ENCODE measurements at places on chromosomes 3 and 15.

DNA sequence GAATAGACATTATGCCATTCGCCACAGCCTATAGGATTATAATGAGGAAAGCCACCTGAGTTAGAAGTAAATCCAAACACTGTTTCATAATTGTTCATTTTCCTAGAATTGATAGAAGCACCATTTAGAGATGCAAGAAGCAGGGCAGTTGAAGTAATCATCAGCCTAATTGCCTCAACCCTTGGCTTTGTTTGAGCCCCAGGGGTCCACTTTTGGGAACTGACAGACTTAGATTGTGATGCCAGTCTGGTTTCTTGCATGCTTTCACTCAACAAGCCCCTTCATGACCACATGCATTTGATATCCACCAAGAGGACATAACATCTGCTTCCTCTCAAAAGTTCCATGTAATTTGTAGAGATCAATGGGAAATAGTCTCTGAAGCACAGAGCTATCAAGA is 97.2 kb upstream of the COL8A1 start:
- no peak for DNase-seq

GRCh38 chr15:92383519-92384324 is 10.0 kb upstream of the ST8SIA2 start:
- DNase-seq: peak; percentile 60

DNA sequence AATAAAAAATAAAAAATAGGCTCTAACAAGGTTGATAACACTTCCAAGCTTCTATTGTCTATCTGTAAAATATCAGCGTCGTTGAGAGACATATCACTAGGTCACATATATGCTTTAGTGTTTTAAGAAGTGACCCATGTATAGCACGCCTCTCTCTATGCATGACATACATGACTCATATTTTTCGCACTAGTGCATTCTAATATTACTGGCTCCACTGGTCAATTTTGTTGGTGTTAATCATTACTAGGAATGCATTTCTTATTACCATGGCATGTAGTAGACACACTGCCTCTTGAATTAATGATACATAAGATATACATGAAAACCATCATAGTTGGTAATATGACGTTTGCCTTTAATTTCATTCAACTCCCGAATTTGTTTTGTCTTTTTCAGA is 203.1 kb downstream of the CHL1 start:
- DNase-seq: no peak

GRCh38 chr3:105822171-105823123 is 46.4 kb downstream of the CBLB start:
- no peak for DNase-seq

DNA sequence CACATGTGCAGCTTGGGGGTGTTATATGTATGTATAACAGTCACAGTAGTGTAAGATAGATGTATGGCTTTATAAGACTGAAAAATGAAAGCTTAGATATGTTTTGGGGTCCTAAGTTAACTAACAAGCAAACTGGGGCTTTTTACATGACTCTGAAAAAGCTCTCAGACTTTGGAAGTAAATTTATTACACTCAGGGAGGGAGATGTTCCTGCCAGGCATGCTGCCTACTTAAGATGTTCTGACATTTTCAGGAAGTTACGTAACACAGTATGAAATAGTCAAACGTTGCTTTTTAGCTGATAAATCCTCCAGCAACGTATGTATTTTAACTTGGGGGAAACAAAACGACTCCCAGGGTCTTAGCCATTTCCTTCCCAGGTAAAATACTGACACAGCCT is 1.7 kb upstream of the IFT57 start:
- DNase-seq: no peak

GRCh38 chr3:52056521-52056967 is at the start of gene DUSP7:
TSS of gene DUSP7 (minus strand) at chr3:52056571. CDS start at chr3:52056366, 205 bp downstream.
- DNase-seq: peak; percentile 87

DNA sequence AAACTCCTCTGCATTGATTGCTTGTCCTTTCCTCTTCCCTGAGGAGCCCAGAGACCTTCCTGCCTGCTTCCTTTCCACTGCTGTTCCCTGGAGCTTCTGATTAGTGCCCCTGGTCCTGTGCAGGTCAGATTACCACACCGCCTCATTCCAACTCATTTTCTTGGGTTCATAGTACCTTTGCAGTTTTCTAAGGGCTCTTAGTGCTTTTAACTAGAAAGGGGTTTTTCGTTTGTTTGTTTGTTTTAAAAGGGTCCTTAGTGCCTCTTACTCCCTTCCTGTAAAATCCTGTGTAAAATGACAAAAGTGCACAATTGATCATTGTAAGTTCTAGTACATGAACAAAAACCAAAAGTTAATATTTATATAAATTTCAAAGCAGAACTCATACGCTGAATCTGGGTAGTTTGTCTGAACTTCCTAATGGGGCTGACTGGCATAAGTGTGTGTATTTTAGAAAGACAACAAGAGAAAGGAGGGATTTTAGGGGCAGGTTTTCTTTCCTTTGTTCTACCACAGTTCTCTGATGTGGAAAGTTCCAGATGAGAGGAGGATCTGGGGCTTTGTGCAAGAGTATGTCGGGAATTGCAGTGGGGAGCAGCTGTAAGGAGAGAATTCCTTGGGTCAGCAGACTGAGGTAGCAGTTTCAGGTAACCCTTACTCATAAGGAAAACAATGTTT is 30.6 kb downstream of the SNRK start:
- no peak for DNase-seq

DNA sequence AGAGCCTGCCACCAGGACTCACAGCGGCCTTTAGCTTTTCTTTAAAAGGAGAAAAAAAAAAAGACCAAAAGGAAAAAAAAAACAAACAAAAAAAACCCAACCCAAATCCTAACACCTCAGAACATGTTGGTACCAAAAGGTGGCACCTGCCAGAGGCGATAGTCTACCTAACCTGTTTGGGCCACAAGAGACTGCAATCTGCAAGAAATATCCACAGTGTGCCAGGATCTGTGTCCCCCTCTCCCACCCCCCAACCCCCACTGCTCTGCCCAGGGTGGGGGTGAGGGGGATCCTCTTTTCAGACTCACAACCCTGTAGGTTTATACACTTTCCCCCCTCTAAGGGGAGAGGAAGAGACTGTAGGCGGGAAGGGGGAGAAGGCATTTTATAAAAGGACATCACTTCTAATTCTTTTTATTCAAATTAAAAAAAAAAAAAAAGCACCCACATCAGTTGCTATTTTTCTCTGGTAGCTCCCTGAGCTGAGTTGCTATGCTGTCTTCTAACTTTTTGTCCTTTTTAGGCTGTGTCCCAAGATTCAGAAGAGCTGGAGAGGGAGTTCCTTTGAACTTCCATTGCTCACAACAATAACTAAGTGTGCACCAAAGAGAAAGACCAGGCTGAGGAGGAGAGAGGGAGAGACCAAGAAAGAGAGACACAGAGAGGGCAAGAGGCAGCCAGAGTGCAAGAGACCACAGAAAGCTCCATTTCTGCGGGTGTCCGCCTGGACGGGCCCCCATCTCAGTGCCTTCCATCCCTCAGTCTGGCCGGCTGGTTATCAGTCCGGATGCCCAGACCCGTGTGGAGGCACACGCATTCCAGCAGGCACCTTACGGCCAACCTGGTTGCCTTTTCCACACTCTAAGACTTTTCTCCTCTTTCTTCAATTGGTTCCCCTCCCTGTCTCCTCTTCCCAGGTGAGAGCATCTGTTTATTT is 48.9 kb downstream of the TLE3 start:
- DNase-seq: no peak

DNA sequence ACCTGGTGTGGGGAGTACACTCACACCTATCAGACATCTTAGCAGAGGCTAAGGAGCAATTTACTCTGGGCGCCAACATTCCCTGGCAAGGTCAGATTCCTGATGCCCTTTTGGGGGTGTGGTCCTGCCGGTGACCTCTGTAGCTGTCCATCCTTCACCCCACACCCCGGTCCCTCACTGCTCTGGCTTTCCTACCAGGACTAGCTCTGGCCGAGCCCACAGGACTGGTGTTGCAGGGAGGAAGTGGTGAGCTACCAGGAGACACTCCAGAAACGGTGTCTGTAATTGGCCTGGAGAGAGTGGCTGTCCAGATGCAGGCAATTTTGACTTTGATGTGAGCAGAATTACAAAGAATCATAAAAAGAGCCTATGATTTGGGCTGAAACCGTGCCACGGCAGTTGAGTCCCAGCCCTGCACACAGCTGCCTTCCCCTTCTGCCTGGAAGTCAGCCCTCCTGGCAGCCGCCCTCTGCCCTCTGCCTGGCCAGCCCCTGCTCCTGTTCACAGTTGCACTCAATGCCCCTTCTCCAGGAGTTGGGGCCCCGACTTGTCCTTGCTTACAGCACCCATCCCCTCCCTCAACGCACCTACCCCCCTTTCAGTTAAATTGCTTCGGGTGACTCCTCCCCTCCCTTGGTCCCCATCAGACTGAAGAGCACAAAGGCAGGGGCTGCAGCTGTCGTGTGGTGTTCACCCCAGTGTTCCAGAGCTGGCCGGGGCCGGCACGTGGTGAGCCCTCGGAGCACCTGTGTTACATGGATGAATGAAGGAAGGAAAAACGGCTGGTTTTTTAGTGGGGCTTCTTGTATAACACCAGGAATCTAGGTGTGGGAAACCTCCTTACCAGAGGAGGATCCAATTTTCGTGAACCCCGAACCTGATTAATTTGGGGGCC is 80.2 kb upstream of the TPM1 start:
- DNase-seq: no peak
